Substantia nigra (tissue), 51 donors: ENCODE measurements at places on chromosomes 2 and 18.

DNA sequence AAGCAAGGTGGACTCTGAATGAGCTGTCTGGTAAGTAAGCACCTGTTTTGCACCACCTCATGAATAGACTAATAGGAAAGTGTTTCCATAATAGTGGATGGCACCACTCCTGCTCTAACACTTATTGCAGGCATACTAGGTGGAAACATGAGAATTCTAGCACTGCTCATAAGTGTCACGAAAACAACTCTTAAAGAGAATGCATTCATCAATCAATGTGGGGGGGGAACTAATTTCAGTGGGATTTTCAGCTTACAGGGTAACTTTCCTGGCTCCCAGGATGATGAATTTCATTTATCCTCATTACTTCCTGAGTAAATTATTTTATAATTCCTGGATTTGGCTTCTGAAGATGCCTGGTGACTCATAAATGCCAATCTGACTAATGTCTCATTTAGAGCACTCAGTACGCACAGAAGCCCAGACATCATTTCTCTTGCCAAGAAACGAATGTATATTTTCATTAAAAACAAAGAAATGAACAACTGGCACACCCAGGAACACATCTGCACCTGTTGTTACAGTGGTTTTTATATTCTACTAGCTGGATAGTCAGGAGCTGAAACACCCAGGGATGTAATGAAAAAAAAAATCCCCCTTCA lies 129.6 kb downstream of the PID1 start:
- DNase-seq, result no peak

DNA sequence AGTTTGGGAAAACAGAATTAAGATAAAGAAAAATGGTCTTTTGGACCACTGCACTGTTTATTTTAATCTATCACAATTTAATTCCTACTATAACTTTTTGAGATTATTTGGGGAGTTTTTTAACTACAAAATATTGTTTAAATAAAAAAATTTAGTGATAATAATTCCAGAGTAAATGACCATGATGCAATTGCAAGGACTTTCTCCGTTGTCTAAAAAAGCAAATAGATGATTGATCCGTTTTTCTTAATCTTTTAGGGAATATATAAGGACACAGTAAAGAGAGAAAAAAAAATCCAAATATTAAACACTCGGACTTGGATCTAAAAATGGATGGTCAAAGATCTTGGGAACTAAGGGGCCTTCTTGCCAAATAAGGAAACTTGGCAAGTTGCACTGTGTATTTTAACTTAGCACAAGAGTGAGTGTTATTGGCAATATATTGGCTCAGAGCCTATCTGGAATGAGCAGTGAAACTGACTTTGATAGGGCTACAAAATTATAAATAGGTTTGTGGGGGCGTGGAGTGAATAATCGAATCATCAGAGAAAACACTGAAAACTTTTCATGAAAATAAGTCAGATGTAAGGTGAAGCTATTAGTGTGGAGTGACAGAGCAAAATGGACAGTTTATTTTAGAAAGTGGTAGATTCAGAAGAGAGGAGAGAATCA lies 2.0 kb downstream of the MAP3K20 start:
- no peak for DNase-seq

- DNase-seq, result no peak
Measured at GRCh38 chr18:13564579-13564978, 161.8 kb downstream of the FAM210A start.

- no peak for DNase-seq
Measured at GRCh38 chr2:134574611-134575330, 144.0 kb downstream of the TMEM163 start.

- no peak for DNase-seq
Measured at GRCh38 chr18:63241760-63242159, 77.8 kb downstream of the BCL2 start.

- no peak for DNase-seq
Measured at GRCh38 chr18:75290737-75291358, 80.3 kb downstream of the TSHZ1 start.

DNA sequence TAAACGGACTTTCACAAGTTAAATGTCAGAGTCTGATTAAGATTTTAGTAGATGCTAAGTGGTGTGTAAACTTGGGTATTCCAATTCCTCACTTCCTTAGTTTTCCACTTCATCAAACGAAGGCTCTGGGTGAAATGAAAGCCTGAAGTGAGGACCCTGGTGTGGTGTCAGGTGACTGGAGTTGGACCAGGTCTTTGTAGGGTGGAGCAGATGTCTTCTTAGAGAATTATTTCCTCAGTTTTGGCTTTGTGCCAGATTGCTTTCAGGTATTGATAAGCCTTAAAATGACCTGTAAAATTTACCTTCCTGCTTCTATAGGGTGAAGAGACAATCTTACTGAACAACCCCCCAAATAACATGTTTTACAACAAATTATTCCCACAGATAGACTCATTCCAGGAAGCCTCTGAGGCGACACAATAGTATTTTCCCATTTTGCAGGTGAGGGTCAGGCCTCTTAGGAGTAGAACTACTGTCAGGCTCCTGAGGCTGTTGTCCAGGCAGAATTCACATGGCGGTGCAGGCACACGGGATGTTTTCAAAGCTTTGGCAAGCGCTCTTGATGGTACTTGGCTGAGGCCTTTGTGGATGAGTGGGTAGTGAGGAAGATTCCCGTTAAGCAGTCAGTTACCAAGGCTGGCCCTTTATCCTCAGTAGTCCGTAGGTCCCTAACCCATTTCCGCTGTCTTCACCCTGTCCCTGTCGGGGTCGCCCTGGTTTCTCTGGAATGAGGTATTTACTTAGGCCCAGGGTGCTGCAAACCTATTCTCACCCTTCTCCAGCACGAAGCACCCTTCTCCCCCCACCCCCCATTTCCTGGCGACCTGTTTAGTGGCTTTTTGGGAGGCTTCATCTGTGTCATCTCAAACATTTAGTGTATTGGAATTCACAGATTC lies 6.6 kb downstream of the RPS7 start:
- no peak for DNase-seq

GRCh38 chr2:214843823-214844222 lies 34.3 kb upstream of the BARD1 start:
- DNase-seq, result no peak

GRCh38 chr2:123532994-123533393 lies 492.1 kb upstream of the CNTNAP5 start:
- no peak for DNase-seq

DNA sequence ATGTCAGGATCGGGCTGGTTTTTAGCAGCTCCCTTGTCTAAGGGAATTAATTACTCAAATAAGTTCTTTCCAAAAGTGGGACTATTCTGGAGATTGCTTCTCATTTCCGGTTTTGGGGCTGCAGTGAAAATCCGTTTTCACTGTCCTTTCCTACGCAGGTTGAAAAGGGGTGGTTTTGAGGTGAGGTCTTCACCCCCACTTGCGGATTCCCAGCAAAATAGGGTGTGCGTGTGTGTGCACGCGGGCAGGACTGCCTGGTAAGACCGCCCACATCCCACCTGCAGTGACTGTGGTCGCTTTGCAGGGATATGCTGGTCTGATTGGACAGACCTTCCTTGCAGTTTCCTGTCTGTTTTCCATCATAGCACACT lies 472 bp upstream of the PLEKHM3 start:
- no peak for DNase-seq

DNA sequence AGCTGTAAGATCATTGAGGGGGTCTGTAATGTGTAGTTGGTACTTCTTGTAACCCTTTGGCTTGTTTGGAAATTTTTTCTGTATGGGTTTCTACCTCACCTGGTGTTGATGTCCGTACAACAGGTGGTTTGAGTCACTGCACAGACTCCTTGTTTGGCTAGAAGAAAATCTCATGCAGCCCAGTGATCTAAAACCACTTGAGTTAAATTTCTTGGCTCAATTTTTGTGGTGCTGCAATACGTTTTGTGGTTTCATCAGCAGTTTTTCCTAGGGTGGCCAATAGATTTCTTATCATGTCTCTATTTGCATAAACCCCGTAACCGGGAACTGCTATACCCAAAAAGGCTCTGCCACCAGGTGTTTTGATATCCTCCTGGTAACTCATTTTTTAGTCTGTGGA lies 43.4 kb downstream of the CERS6 start:
- DNase-seq, result no peak

GRCh38 chr2:68434981-68435380 lies 32.1 kb downstream of the FBXO48 start:
- DNase-seq, result no peak

GRCh38 chr2:218980735-218981389 lies 4.1 kb downstream of the FEV start:
- no peak for DNase-seq

DNA sequence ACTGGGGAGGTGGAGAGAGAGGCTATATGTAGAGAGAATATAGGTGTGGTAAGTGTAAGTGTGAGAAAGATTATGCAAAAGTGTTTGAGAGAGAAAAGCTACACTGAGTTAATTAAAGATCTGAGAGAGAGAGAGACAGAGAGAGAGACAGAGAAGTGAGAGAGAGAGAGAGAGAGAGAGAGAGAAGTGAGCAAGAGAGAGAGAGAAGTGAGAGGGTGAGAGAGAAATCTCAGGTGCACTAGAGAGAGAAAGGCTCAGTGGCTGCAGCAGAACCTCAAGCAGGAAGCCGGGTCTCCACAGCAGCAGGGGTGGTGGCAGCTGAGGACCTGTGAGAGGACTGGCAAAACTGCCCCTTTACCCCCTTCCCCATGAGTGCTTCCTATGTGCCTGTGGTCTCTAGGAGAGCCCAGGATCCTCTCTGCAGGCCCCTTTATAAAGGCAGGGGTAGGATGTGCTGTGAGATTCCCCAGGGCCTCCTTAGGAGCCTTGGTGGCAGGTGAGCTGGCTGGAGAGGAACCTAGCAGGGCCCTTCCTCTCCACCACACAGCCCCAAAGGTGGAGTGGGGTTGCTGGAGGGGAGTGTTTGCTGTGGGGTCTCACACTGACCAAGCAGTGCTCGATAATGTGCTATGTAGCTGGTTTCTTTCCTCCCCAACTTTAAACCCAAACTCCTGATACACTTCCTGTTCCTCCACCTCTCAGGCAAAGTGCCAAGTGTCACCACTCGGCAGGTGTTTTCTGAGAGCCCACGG lies 52.6 kb downstream of the SLC4A5 start:
- no peak for DNase-seq

- DNase-seq, result no peak
Measured at GRCh38 chr2:199378948-199379650, 78.6 kb downstream of the SATB2 start.

- DNase-seq, result no peak
Measured at GRCh38 chr2:165471349-165471950, 2.0 kb downstream of the CSRNP3 start.

- DNase-seq, result no peak
Measured at GRCh38 chr2:241802421-241803318, 6.3 kb upstream of the NEU4 start.

DNA sequence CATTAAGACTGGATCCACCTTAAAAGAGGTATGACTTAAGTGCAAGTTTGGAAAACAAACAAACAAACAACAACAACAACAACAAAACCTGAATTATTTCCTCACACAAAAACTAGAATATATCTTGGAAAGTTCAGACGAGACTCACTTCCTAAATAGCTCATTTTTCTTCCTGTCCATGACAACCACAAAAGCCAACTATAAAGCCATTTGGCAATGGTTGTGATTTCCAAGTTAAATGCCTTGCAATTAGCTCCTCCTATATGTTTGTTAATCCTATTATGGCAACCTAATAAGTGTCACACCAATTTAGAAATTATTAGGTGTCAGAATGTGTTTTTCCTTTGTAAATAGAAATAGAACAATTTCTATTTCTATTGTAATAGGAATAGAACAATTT lies 91.6 kb upstream of the ARL5A start:
- DNase-seq, result no peak

GRCh38 chr2:52724585-52724984 lies 1043.0 kb upstream of the CHAC2 start:
- no peak for DNase-seq

DNA sequence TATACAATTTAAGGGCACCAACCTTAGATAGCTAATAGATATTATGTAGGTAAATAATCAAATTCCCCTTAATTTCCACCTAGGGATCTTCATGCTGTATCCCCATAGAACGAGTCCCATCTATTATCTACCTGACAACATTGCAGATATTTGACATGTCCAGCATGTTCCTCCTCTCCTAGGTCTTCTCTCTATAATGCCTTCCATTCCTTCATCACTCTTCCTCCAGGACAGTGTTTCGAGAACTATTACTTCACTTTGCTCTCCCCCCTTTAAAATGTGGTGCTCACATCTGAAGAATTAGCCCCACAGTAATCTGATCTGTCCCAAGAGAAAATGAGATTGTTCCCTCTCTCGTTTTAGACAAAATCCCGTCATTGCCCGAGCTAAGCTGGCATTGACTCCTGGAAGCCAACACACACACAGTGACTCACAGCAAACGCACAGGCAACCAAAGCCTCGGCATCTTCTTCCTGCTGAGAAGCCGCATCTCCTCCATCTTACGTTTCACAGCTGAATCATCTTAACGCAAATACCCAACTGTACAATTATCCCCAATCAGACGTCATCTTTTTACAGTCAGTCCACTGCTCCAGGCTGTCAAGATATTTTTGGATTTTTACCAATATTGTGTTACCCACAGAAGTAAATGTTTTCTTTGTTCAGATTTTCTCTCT lies 162.9 kb upstream of the AGAP1 start:
- no peak for DNase-seq

DNA sequence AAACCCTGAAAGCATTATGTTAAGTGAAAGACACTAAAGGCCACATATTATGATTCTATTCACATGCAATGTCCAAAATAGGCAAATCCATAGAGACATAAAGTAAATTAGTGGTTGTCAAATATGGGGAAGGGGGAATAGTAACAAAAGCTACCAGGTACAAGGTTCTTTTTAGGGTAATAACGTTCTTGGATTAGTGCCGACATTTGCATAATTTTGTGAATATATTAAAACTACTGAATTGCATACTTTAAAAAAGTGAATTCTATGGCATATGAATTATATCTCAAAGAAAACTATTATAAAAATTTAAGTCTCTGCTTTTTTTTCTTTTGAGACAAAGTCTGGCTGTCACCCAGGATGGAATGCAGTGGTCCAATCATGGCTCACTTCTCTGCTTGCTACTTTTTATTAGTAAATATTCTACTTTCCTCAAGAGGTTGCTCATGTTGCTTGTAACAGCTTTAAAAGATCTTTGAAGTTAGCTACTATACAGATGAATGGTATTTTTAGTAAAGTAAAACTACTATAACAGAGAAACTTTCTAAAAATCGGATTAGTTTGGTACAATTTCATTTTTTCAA lies 2.5 kb downstream of the SESTD1 start:
- no peak for DNase-seq

DNA sequence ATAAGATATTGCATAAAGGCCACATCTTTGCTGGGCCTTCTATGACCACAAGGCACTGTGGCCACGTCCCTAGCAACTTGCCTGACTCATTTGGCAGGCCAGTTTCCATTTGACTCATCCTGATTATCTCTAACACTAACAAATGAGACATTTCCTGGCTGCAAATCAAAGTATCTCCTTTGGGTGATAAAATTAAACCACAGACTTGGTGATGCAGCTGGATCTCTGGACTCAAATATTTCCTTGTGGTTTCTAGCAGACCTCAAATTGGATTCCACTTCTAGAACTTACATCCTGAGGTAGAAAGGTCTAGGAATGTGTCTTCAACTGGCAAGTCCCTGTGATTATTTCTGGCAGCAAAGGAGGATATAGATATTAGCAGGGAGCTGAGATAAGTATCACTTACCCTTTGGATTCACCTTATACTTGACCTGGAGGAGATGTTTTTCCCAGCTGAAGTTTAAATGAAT lies 167.9 kb upstream of the NXPH2 start:
- no peak for DNase-seq
